ENCODE measurements at places on chromosomes 2 and 18. TPM values are rescaled to one million over a fixed set of nuclear protein-coding genes. Genes with fewer than 3 reads are reported as not detected.

The TFCP2L1 gene
- 47.1 TPM for total RNA-seq

The VPS4B gene
- total RNA-seq = 29.2 TPM

The CYP1B1 gene
- total RNA-seq = 12.2 TPM

DNA sequence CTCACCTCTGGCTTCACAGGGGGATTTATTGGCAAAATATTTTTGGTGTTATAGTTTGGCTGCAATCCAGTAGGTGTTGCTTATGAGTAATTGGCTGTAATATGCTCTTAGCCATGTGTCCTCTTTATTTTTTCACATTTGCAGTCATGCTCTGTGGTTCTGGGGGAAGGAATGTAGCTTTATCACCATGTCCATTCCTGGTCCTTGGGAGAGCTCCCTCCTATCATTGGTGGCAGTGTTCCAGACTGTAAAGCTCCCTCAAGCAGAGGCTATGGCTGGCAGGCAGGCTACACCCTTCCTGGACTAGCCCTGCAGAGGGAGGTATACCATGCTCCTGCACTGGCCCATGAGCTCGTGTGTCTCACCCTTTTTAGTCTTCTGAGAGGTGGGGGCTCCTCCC lies 120.0 kb upstream of the FSIP2 start:
- H3K36me3 ChIP-seq = no peaks in the 10 kb centered on the region
- DNase-seq = no peak
- H3K4me3 ChIP-seq = no peak overlapping the region
- no peaks in the 10 kb centered on the region for H3K4me1 ChIP-seq

DNA sequence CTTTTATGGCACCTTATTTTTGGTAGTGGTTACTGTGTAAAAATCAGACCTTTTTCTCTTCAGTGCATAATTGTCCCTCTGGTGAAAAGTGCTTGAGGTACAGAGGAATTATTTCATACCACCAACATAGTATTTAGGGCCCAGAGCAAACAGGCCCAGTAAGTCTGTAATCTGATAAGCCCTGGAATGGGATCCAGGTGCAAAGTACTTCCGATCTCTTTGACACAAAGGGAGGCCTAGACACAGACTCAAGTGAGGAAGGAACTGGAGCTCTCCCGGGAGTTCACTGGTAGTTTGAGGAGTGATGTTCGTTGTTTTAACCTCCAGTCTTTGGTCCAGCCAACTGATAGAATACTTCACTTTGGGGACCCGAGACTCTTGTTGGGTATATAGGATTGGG lies 57.4 kb downstream of the RAB31 start:
- no peak for DNase-seq
- H3K27me3 ChIP-seq = no peaks in the 10 kb centered on the region
- peak overlapping the region; percentile 46 for H3K27ac ChIP-seq

DNA sequence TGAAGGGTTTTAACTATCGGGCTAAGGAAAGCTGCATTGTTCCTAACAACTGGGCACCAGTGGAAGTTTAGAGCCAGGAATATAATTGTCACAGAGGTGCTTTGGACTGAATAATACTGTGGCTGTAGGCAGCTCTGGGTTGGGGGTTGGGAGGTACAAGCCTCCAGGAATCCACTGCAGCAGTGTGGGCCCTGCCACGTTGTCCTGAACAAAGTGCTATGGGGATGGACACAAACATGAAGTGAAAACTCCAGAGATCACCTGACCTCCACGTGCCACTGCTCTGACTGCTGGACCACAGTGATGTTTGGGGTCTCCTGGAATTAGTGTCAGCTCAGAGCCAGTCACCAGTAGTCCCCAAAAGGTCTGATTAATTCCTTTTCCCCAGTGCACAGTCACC lies 110.9 kb downstream of the BCL2 start:
- no peak overlapping the region for H3K4me3 ChIP-seq
- H3K27ac ChIP-seq = no peak overlapping the region
- H3K36me3 ChIP-seq = no peaks in the 10 kb centered on the region
- H3K4me1 ChIP-seq = peaks cover 3% of the 10 kb centered on the region

DNA sequence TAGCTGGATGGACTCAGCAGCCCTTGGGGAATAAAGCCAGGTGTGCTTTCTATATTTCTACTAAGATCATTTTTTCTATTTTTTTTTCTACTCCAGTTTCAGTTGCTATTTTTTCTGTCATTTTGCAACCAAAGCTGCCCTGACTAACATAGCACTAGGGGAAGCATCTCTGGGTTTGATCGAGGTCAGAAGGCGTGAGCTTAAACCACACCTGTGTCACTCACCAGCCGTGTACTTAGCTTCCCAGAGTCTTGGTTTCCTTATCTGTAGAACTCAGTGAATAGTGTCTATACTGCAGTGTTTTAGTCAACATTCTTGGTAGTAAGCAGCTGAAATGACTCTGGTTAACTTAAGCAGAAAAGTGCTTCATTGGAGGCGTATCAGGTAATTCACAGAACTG lies 489.6 kb upstream of the SPRED2 start:
- H3K27ac ChIP-seq = no peak overlapping the region
- peaks cover 7% of the 10 kb centered on the region for H3K4me1 ChIP-seq
- no peak for DNase-seq
- no peaks in the 10 kb centered on the region for H3K27me3 ChIP-seq
- no peaks in the 10 kb centered on the region for H3K36me3 ChIP-seq
- H3K4me3 ChIP-seq = no peak overlapping the region

GRCh38 chr18:12391487-12392165 lies 14.6 kb upstream of the AFG3L2 start:
- no peak overlapping the region for H3K27ac ChIP-seq
- peak; percentile 62 for DNase-seq
- no peaks in the 10 kb centered on the region for H3K36me3 ChIP-seq
- no peak overlapping the region for H3K4me3 ChIP-seq
- H3K27me3 ChIP-seq = no peaks in the 10 kb centered on the region

DNA sequence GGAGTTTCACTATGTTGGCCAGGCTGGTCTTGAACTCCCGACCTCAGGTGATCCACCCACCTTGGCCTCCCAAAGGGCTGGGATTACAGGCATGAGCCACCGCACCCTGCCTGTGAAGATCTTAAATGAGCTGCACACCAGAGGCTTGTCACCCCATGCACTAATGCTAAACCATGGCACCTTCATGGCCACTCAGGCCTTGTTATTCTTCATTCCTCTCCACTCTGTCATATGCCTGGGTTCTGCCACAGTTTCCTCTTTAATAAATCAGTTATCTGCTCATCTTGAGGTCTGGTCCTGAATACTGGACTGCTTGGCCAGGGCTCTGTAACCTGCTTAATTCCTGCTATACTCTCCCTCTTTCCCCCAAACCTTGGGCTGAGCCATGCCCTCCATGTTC lies 303.9 kb upstream of the FBXO11 start:
- H3K36me3 ChIP-seq = no peaks in the 10 kb centered on the region
- peaks cover 25% of the 10 kb centered on the region for H3K4me1 ChIP-seq
- H3K27me3 ChIP-seq = no peaks in the 10 kb centered on the region
- DNase-seq = no peak
- H3K27ac ChIP-seq = no peak overlapping the region

- H3K4me1 ChIP-seq = no peaks in the 10 kb centered on the region
- H3K27ac ChIP-seq = no peak overlapping the region
- no peak overlapping the region for H3K4me3 ChIP-seq
- H3K27me3 ChIP-seq = no peaks in the 10 kb centered on the region
- no peak for DNase-seq
Observed at GRCh38 chr2:48178611-48179010, 272.3 kb upstream of the FBXO11 start.

GRCh38 chr18:43588838-43589237 lies 311.5 kb upstream of the SYT4 start:
- DNase-seq = peak; percentile 52
- no peak overlapping the region for H3K4me3 ChIP-seq
- H3K27ac ChIP-seq = no peak overlapping the region
- no peaks in the 10 kb centered on the region for H3K27me3 ChIP-seq

GRCh38 chr2:230557065-230557464 lies 141.1 kb downstream of the SP100 start:
- no peaks in the 10 kb centered on the region for H3K27me3 ChIP-seq
- no peaks in the 10 kb centered on the region for H3K4me1 ChIP-seq
- no peak overlapping the region for H3K4me3 ChIP-seq
- H3K36me3 ChIP-seq = no peaks in the 10 kb centered on the region
- H3K27ac ChIP-seq = no peak overlapping the region

DNA sequence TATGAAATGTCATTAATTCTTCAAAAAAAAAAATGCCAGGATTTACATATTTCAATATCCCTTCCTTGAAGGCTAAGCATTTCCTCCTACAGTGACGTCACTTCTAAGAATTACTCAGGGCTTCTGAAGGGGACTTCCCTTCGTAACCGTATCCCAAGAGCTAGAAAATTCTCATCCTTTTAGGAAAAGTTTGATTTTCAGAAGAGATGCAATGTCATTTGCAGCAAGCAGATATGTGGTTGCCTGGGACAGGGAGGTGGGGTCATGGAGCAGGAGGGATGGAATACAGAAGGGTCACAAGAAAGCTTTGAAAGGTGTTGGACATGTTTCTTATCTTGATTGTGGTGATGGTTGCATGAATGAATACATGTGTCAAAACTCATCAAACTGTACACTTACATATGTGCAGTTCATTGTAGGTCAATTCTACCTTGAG lies 97.0 kb upstream of the ATL2 start:
- H3K4me3 ChIP-seq = no peak overlapping the region
- no peaks in the 10 kb centered on the region for H3K27me3 ChIP-seq
- H3K36me3 ChIP-seq = no peaks in the 10 kb centered on the region

GRCh38 chr2:100126897-100127401 lies 15.4 kb downstream of the AFF3 start:
- H3K4me1 ChIP-seq = no peaks in the 10 kb centered on the region
- H3K36me3 ChIP-seq = no peaks in the 10 kb centered on the region
- H3K4me3 ChIP-seq = no peak overlapping the region
- DNase-seq = no peak
- H3K27me3 ChIP-seq = no peaks in the 10 kb centered on the region
- no peak overlapping the region for H3K27ac ChIP-seq

GRCh38 chr2:52919673-52920072 lies 847.9 kb upstream of the CHAC2 start:
- H3K4me3 ChIP-seq = no peak overlapping the region
- no peak for DNase-seq
- H3K36me3 ChIP-seq = no peaks in the 10 kb centered on the region
- H3K27me3 ChIP-seq = no peaks in the 10 kb centered on the region
- H3K27ac ChIP-seq = no peak overlapping the region
- no peaks in the 10 kb centered on the region for H3K4me1 ChIP-seq

DNA sequence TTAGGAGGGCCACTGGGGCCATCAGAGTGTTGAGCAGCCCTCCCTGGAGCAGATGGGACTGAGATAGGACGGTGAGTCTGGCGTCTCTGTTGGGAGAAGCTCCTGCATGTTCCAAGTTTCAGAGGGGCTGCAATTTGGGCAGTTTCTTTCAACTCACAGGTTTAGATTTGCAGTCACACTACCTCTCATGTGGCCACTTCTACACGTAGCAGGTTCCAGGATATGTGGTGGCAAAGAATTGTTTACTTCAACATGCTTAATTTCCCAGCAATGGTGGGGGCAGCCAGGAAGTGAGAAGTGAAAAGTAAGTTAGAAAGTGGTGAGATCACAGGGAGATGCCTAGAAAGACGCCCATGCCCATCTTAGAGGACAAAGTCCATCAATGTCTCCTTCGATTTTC lies 9.3 kb downstream of the NCK2 start:
- no peaks in the 10 kb centered on the region for H3K27me3 ChIP-seq
- no peaks in the 10 kb centered on the region for H3K36me3 ChIP-seq
- no peak overlapping the region for H3K4me3 ChIP-seq

GRCh38 chr18:926946-927345 lies 22.3 kb downstream of the ADCYAP1 start:
- no peak overlapping the region for H3K27ac ChIP-seq
- no peaks in the 10 kb centered on the region for H3K27me3 ChIP-seq
- H3K4me1 ChIP-seq = no peaks in the 10 kb centered on the region
- no peak overlapping the region for H3K4me3 ChIP-seq

DNA sequence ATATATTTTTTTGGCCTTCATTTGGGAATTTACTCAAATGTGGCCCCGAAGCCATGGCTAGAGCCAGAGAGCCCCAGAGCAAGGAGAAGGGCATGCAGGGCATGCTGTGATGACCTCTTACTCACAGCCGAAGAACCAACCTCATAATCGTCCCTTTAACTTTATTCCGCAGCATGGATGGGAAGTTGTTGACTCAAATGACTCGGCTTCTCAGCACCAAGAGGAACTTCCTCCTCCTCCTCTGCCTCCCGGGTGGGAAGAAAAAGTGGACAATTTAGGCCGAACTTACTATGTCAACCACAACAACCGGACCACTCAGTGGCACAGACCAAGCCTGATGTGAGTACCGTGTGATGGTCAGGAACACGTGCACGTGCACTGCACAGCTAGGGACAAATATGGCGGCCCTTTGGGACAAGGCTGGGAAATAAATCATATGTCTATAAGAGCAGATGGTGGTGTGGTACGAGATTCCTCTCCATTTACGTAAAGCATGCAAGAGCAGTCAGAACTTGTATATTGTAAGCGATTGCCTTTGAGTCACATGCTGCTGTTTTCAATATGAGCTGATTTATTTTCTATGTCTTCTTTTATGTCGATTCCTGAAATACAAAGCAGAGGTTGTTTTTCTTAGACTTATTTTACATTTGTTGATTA lies 280.9 kb downstream of the NEDD4L start:
- H3K27ac ChIP-seq = no peak overlapping the region
- H3K36me3 ChIP-seq = peaks cover 15% of the 10 kb centered on the region
- no peaks in the 10 kb centered on the region for H3K27me3 ChIP-seq
- H3K4me1 ChIP-seq = peaks cover 12% of the 10 kb centered on the region

DNA sequence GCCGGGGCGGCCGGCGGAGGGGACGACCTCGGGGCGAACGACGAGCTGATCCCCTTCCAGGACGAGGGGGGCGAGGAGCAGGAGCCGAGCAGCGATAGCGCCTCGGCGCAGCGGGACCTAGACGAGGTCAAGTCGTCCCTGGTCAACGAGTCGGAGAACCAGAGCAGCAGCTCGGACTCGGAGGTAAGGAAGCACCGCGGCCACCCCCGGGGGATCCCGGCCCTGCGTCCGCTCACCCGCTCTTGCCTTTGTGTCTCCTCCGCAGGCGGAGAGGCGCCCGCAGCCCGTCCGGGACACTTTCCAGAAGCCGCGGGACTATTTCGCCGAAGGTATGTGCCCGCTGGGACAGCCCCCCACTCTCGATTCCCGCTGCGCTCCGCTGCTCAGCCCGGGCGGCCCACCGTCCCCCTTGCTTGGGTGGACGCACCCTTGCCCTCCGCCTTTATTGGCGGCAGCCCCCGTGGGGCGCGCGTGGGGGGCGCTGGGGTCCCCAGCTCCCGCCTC lies 611 bp downstream of the TCF7L1 start:
- H3K4me3 ChIP-seq = peak overlapping the region; percentile 86
- no peaks in the 10 kb centered on the region for H3K27me3 ChIP-seq
- no peaks in the 10 kb centered on the region for H3K36me3 ChIP-seq
- H3K4me1 ChIP-seq = peaks cover 30% of the 10 kb centered on the region
- peak; percentile 90 for DNase-seq

GRCh38 chr2:203396667-203397066 lies 68.5 kb downstream of the ABI2 start:
- H3K27ac ChIP-seq = no peak overlapping the region
- H3K36me3 ChIP-seq = peaks cover 4% of the 10 kb centered on the region
- no peaks in the 10 kb centered on the region for H3K27me3 ChIP-seq
- DNase-seq = no peak
- no peak overlapping the region for H3K4me3 ChIP-seq

All from upper lobe of left lung (tissue), 6 donors.